ENCODE measurements at places on chromosomes 1 and 21.

DNA sequence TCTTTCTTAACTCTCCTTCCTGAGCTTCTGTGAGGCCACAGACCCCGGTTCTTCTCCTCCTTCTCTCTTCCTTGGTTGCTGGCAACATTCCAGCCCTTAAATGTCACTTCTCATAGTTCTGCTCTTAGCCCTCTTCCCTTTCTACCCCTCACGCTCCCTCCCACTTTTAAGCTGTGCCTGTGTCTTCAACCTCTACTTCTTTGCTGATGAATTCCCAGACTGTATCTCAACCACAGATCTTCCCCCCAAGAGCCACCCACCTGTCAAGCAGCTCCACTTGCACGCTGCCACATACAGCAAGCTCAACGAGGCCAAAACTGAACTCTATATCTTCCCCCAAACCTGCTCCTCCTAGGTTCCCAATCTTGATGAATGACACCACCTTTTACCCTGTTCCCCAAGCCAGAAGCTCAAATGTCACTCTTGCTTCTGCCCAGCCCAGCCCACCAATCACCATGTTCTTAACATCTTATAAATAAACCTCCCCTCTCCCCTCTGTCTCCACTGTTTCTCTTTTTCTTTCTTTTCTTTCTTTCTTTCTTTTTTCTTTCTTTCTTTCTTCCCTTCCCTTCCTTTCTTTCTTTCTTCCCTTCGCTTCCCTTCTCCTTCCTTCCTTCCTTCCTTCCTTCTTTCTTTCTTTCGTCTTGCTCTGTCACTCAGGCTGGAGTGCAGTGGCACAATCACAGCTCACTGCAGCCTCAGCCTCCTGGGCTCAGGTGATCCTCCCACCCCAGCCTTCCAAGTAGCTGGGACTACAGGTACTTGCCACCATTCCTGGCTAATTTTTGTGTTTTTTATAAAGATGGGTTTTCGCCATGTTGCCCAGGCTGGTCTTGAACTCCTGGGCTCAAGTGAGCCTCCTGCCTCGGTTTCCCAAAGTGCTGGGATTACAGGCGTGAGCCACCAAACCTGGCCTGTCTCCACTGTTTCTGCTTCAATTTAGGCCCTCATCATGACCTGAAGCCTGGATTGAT lies 19.8 kb upstream of the PTP4A2 start:
- DNase-seq: no peak

- no peak for DNase-seq
Observed at GRCh38 chr1:12285496-12286143, 55.8 kb downstream of the VPS13D start.

- no peak for DNase-seq
Observed at GRCh38 chr1:228215663-228216116, 7.8 kb downstream of the OBSCN start.

DNA sequence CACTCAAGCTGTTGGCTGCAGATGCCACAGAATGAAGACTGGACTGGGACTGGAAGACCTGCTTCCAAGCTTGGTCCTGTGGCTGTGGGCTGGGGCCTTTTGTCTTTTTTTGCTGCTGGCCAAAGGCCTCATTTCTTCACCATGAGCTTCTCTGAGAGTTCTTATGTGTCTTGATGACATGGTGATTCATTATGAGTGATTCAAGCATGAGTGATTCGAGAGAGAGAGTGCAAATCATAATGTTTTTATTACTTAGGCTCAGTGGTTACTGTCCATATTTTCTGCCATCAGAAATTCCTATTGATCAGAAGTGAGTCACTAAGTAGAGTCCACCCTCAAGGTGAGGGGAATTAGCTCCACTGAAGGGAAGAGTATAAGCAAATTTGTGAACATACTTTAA lies 94.0 kb downstream of the PCP4 start:
- no peak for DNase-seq

DNA sequence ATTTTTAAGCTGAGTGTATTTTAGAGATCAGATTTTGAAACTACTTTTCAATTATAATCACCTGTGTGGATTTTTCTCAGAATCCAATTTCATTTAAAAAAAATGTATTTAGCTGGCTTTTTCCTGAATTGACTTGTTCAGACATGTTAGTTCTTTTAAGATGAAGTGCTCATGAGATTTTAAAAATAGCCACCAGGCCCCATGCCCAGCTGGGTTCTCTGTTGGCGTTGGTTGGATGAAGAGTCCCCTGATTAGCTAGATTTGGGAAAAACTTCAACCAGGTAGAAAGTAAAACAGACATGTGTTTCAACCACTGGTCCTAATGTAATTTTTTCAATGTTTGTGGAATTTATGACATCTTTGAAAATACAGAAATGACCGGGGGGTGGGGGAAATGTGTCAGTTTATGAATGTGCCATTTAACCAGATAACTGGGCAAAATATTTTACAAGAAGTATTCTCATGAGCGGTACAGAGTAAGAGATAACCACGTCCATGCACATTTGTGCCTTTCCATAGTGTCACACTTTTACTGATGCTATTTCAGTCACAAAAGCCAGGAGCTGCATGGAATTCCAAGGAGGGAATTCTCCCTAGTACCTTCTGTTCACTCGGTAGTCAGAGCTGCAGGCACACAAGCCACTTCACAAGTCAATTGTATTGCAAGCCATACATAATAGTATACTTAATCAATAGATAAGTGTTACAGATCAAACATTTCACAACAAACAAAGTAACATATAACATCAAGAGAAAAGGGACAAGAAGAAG lies 51.1 kb downstream of the KCNK1 start:
- DNase-seq: no peak

DNA sequence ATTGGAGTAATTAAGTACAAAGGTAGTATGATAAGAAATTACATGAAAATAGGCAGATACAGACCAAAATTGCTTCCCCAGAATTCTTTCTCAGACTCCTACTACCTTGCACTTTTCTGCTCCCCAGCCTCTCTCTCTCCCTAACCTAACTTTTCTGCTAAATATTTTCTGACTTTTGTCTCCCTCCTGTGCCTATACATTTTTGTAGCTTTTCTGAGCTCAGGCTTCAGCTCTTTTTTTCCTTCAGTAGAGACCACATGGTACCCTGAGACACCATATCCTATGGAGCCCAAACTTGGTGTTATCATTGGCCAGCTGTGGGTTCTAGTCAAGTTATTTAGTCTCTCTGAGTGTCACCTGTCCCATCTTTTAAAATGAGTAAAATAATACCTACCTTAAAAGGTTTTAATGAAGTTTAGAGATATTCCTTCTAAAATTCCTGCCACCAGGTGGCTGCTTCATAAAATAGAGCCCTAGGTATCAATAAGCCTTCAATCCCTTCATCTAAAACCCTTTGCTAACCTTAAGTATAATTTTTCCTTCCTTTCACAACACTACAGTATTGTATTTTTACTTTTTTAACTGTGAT lies 237.6 kb upstream of the DUSP10 start:
- DNase-seq: no peak

DNA sequence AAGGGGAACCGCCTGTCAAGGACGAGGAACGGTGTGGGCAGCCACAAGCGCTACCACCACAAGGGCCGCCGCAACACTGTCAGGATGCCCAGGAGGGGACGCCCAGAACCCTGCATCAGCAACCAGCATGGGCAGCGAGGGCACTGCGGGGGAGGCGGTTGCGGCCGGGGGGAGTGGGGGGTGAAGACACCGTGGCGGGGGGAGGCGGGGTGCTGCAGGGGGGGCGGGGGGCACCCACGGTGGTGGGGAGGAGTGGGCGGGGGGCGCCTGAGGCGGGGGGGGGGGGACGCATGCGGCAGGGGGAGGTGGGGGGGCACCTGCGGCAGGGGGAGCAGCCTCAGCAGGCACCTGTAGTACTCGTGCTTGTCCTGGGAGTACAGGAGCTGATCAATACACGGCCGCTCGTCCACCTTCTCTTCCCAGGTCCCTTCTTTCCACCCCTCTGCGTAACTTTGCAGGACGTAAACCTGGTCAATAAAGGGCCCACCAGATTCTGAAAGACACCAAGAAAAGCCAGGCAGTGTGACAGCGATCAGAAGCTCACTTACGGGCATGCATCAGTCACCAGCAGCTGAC lies 4.6 kb downstream of the POFUT2 start:
- no peak for DNase-seq

- DNase-seq: peak; percentile 37
Observed at GRCh38 chr21:34722684-34723300, 54.0 kb downstream of the CLIC6 start.

- DNase-seq: no peak
Observed at GRCh38 chr1:90952906-90953305, 68.9 kb downstream of the ZNF644 start.

All from nephron progenitor cell (in vitro differentiated cells).